ENCODE measurements at places on chromosomes 7 and 10. TPM values are rescaled to one million over a fixed set of nuclear protein-coding genes. Genes with fewer than 3 reads are reported as not detected.

Gene PTPRZ1
- total RNA-seq, result not detected

Gene CAMK1D
- 17.6 TPM for total RNA-seq

Gene NPVF
- total RNA-seq, result not detected

Gene FEZF1
- not detected for total RNA-seq

Gene WDFY4
- 0.29 TPM for total RNA-seq

Gene TMEM270
- not detected for total RNA-seq

Gene SLC25A40
- 42.1 TPM for total RNA-seq

Gene UTF1
- total RNA-seq, result not detected

Gene CYP2C9
- total RNA-seq, result not detected

Gene CYP26C1
- total RNA-seq, result not detected

Gene HPSE2
- not detected for total RNA-seq

Gene RBM28
- 46.3 TPM for total RNA-seq

Gene SFTPA1
- not detected for total RNA-seq

Gene EPHA1
- total RNA-seq, result 0.66 TPM

Gene ERVW-1
- not detected for total RNA-seq

Gene SMO
- total RNA-seq, result not detected

Gene NPC1L1
- total RNA-seq, result not detected

Gene FKBP6
- not detected for total RNA-seq

Gene COL17A1
- total RNA-seq, result not detected

Gene RFC2
- total RNA-seq, result 55.0 TPM

Gene NUDCD3
- total RNA-seq, result 79.0 TPM

Gene SPAM1
- not detected for total RNA-seq

Gene IFIT1
- 9.8 TPM for total RNA-seq

Gene ZNF467
- total RNA-seq, result not detected

Gene GIMAP2
- 101 TPM for total RNA-seq

Gene SFRP5
- not detected for total RNA-seq

Gene WNT2
- total RNA-seq, result not detected

Gene MUC3A
- not detected for total RNA-seq

Gene ANLN
- total RNA-seq, result 57.5 TPM

Gene NAPEPLD
- 11.3 TPM for total RNA-seq

Gene CYP2W1
- total RNA-seq, result not detected

Gene GOLGA7B
- 5.3 TPM for total RNA-seq

Gene AKR1C8
- total RNA-seq, result 1.4 TPM

Gene HMX2
- total RNA-seq, result not detected

Gene CLRN3
- not detected for total RNA-seq

Gene TMEM178B
- total RNA-seq, result 6.5 TPM

Gene HOXA2
- total RNA-seq, result not detected

Gene SLC18A2
- not detected for total RNA-seq

Gene MEPCE
- total RNA-seq, result 42.3 TPM

Gene TBATA
- not detected for total RNA-seq

Gene EIF5AL1
- 0.27 TPM for total RNA-seq

Gene EGR2
- 22.9 TPM for total RNA-seq

Gene UNCX
- total RNA-seq, result not detected

Gene SYT15B
- total RNA-seq, result 0.17 TPM

Gene COL28A1
- total RNA-seq, result not detected

Gene TMEM213
- total RNA-seq, result 4.6 TPM

Gene ARHGEF5
- 9.8 TPM for total RNA-seq

Gene APBB1IP
- 59.3 TPM for total RNA-seq

Gene TAS2R4
- total RNA-seq, result 1.3 TPM

Gene GPRIN2
- not detected for total RNA-seq

Gene ADAP1
- 20.9 TPM for total RNA-seq

Gene PHTF2
- total RNA-seq, result 34.7 TPM

Gene ANKRD2
- total RNA-seq, result not detected

Gene LIPM
- total RNA-seq, result not detected

Gene CALML5
- total RNA-seq, result not detected

Gene KCNIP2
- 3.4 TPM for total RNA-seq

All from T-helper 1 cell treated with Interleukin-12 subunit alpha and Interleukin-12 subunit beta and Interleukin-4 antibody, amounts not matched to agents 30 ng/mL and 1 ng/mL, for 36 hours (primary cell).